ENCODE measurements at places on chromosomes 6 and 20.

- DNase-seq = no peak
Observed at GRCh38 chr20:33000802-33001466, 3.3 kb downstream of the SUN5 start.

DNA sequence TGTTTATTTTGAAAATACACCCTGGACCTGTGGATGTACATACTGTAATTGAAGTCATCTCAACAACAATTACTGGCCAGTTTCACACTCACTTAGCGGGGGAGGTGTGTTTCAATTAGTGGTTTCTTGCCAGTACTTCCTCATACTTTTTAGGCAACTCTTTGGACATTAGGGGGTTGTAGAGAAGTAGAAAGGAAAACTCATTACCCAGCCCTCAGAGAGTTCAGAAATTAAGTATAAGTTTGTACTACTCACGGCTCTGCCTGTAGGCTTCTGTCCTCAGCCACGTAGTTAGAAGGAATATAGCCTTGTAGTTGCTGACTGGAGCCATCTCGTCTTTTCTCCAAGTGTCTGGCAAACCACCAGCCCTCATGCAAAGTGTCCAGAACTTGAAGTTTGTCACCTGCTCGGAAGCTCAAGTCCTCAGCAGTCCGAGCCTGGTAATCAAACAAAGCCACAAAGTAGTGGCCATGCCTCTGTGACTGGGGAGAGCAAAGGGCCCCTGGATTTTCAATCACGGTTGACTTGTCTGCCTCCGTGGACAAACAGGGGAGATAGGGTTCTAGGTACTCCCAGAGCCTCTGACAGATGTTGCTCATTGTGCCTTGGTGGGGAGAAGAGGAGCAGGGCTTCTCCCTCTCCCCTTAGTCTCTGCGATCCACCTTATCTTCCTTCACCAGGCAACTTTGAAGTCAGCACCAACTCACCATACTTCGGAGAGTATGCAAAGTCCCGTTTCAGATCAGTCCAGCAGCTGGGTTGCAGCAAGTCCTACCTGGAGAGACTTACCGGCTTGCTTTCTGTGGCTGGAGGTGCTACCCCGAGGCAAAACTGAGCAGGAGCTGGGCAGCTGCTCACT is 749 bp downstream of the FRK start:
- no peak for DNase-seq

- no peak for DNase-seq
Observed at GRCh38 chr20:23438661-23439060, 824 bp upstream of the CSTL1 start.

DNA sequence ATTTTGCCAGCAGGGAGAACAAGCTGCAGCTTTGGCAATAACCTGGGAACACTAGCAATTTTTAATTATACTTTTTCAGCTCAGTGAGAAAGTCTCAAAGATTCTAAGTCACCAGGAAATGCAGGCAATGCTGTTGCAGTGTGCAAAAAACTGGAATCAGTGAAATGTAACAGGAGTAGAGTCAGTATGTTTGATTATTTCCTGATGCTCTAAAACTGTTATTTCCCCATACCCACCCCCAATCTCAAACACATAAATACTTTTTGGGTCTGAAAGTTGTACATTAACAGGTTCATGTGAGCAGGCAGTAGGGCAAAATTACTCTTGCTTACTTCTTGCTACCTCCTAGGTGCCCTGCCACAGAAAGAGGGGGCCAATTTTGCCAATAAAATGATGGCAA is 65.4 kb upstream of the BEND6 start:
- no peak for DNase-seq

- no peak for DNase-seq
Observed at GRCh38 chr6:165913676-165914570, 250.9 kb upstream of the PDE10A start.

DNA sequence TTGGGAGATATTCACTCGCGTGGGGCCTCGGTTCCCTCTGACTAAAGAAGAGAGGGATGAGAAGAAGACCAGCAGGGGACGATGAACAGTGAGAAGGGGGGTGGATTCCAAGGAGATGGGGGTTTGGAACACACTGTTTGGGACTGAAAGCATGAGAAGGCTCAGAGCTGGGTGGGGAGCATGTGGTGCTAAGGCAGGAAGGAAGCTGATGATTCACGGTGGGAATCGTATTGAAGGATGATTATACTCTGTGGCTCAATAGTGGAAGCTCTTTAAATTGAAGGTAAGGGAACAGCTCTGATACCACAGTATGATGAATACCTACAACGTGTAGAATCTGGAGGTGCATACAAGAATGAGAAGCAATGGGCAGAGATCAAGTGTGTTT is 117.5 kb upstream of the KCNK16 start:
- no peak for DNase-seq
